A549 treated with CpdA at 1 μM for 4 hours (cell line): ENCODE measurements at places on chromosomes 4 and X. TPM values are rescaled to one million over a fixed set of nuclear protein-coding genes. Genes with fewer than 3 reads are reported as not detected.

GIMD1 gene
- not detected in 5 replicates for total RNA-seq

GPR34 gene
- total RNA-seq, result 0.06 to 0.14 TPM (median 0.07 TPM) in 3 of 5 replicates, not detected in the others

RNF150 gene
- 0.19 to 0.49 TPM (median 0.31 TPM) in 5 replicates for total RNA-seq

CT45A3 gene
- 0.24 to 0.32 TPM in 2 of 5 replicates, not detected in the others for total RNA-seq

DGAT2L6 gene
- not detected in 5 replicates for total RNA-seq

RPS6KA6 gene
- total RNA-seq, result 4.3 to 7.4 TPM (median 5.9 TPM) in 5 replicates

HPSE gene
- 1.1 to 1.6 TPM (median 1.3 TPM) in 5 replicates for total RNA-seq

GAGE12E gene
- not detected in 5 replicates for total RNA-seq

SRPK3 gene
- 0.07 to 0.10 TPM in 2 of 5 replicates, not detected in the others for total RNA-seq

BGN gene
- 0.06 to 0.10 TPM in 2 of 5 replicates, not detected in the others for total RNA-seq

SH3D19 gene
- 26.7 to 31.5 TPM (median 28.6 TPM) in 5 replicates for total RNA-seq

MAPK10 gene
- total RNA-seq, result 0.34 to 0.66 TPM (median 0.44 TPM) in 5 replicates

ERAS gene
- 0.10 TPM in 1 of 5 replicates, not detected in the others for total RNA-seq

ADRA2C gene
- total RNA-seq, result 5.3 to 11.7 TPM (median 10.4 TPM) in 5 replicates

VCX gene
- 0.22 TPM in 1 of 5 replicates, not detected in the others for total RNA-seq

PTTG2 gene
- total RNA-seq, result not detected in 5 replicates

ZNF185 gene
- 5.8 to 7.5 TPM (median 6.8 TPM) in 5 replicates for total RNA-seq

DRP2 gene
- total RNA-seq, result 0.16 to 0.30 TPM (median 0.25 TPM) in 5 replicates

TSPAN7 gene
- total RNA-seq, result 2.4 to 3.5 TPM (median 3.2 TPM) in 5 replicates

PLP1 gene
- not detected in 5 replicates for total RNA-seq

PHKA2 gene
- 9.4 to 14.6 TPM (median 12.0 TPM) in 5 replicates for total RNA-seq

UGT2A1 gene
- total RNA-seq, result not detected in 5 replicates

RPL39 gene
- 3,557 to 4,920 TPM (median 3,675 TPM) in 5 replicates for total RNA-seq

KCND1 gene
- total RNA-seq, result 0.86 to 2.0 TPM (median 1.2 TPM) in 5 replicates

SCML2 gene
- total RNA-seq, result 7.3 to 10.2 TPM (median 8.9 TPM) in 5 replicates

PABPC5 gene
- total RNA-seq, result 0.03 TPM in 1 of 5 replicates, not detected in the others

SMIM31 gene
- total RNA-seq, result 0.05 to 0.08 TPM (median 0.05 TPM) in 3 of 5 replicates, not detected in the others

DACH2 gene
- not detected in 5 replicates for total RNA-seq

SGMS2 gene
- 14.6 to 22.7 TPM (median 19.9 TPM) in 5 replicates for total RNA-seq

MMRN1 gene
- total RNA-seq, result not detected in 5 replicates

FSTL5 gene
- total RNA-seq, result 0.02 TPM in 1 of 5 replicates, not detected in the others

FANCB gene
- total RNA-seq, result 2.7 to 4.0 TPM (median 3.4 TPM) in 5 replicates

SMIM10 gene
- total RNA-seq, result 0.08 to 0.17 TPM (median 0.12 TPM) in 3 of 5 replicates, not detected in the others

TMEM156 gene
- total RNA-seq, result 19.3 to 27.3 TPM (median 23.0 TPM) in 5 replicates

FOXR2 gene
- total RNA-seq, result not detected in 5 replicates

UGT2B10 gene
- 0.07 to 0.09 TPM in 2 of 5 replicates, not detected in the others for total RNA-seq

AMBN gene
- not detected in 5 replicates for total RNA-seq

PPP1R2C gene
- not detected in 5 replicates for total RNA-seq

ANKRD50 gene
- total RNA-seq, result 3.4 to 5.8 TPM (median 4.4 TPM) in 5 replicates

FGA gene
- total RNA-seq, result 5.8 to 8.7 TPM (median 6.3 TPM) in 5 replicates

FGF13 gene
- not detected in 5 replicates for total RNA-seq

CSAG3 gene
- total RNA-seq, result not detected in 5 replicates

PLXNB3 gene
- 3.0 to 4.1 TPM (median 3.7 TPM) in 5 replicates for total RNA-seq

SLC7A11 gene
- 30.7 to 40.8 TPM (median 33.3 TPM) in 5 replicates for total RNA-seq

TRIML2 gene
- total RNA-seq, result 57.1 to 89.8 TPM (median 73.7 TPM) in 5 replicates

CT55 gene
- not detected in 5 replicates for total RNA-seq

TEX11 gene
- not detected in 5 replicates for total RNA-seq

CENPVL1 gene
- not detected in 5 replicates for total RNA-seq

FGFR3 gene
- 1.1 to 3.0 TPM (median 1.5 TPM) in 5 replicates for total RNA-seq

TCEAL2 gene
- not detected in 5 replicates for total RNA-seq

SHROOM3 gene
- 2.9 to 4.5 TPM (median 4.4 TPM) in 5 replicates for total RNA-seq

KLB gene
- total RNA-seq, result 0.07 to 0.13 TPM (median 0.09 TPM) in 5 replicates

GPAT3 gene
- total RNA-seq, result 44.0 to 49.0 TPM (median 47.2 TPM) in 5 replicates

HEPH gene
- not detected in 5 replicates for total RNA-seq

EDNRA gene
- total RNA-seq, result 0.30 to 0.55 TPM (median 0.35 TPM) in 5 replicates

S100P gene
- 17.7 to 70.6 TPM (median 57.8 TPM) in 5 replicates for total RNA-seq

MAOA gene
- 0.08 to 0.47 TPM (median 0.29 TPM) in 5 replicates for total RNA-seq

TAB3 gene
- total RNA-seq, result 7.5 to 10.4 TPM (median 9.9 TPM) in 5 replicates
